ENCODE measurements at places on chromosomes 2 and 18.
A peak's percentile ranks its signal among the peaks of the same experiment; 100 is the strongest.

DNA sequence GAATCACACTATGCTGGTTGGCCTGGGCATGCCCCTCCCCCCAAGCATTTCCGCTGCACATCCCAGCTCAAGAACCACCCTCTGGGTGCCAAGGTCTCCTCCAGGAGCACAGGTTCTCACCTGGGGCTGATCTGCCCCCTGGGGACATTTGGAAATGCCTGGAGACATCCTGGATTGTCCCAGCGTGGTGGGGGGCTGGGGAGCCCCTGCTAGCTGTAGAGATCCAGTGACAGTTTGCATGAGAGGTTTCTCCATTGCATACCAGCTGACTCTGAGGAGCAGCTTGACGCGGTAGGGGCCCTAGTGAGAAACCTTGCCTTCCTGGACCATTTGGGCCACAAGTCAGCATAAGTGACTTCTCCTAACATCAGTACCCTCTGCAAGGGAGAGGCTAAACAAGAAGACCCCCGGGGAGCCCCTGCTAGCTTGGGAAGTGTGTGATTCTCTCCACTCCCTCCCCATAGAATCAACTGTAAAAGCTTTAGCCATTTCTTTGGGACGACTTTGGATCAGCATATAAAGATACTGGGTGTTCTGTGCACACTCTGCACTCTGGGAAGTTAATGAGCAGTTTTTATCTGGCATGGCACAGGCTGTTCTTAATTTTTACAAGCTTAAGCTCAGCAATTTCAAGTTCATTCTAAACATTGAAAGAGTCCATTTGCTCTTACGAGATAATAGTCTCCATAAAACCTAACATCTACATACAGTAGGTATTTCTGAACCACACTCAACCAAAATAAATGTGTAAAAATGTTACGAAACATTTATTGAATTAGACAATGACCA lies 94.1 kb downstream of the GBX2 start:
- no peak for DNase-seq

- no peak for DNase-seq
Measured at GRCh38 chr2:112150447-112150846, 12.3 kb downstream of the FBLN7 start.

DNA sequence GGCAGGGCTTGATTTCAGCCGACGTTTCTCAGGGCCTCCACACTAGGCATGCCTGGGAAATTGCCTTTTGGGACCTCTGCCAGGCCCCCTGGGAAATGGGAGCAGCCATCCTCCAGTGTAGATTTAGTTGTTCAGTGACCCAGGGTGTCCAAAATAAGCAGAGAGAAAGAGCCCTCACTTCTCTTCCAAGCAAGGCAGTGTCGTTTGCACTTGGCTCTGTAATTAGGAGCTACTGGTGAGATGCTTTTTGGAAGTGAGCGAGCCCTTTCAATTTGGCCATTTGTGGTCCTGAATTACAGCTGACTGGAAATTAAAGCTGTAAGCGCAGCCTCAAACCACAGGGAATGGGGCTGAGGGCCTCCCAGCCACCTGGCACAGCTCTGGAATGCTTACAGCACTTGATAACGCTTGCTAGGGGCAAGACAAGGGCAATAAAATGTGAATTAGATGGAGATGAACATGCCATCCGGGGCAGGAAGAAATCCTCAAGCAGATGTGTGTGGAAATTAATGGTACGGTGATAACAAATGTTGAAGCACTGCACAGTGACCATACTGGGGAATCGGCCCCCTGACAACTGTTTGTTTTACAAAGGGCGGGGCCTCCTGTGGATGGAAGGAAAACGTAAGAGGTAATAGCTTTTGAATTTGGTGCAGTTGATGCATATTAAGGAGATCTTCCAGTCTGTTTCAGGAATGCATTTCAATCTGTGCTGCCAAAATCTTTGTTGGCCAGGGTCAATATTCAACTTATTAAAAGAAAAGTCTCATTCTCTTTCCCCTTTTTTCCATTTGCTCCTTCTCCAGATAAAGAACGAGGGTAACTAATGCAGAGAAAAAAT lies 173.1 kb downstream of the UXS1 start:
- no peak for DNase-seq

DNA sequence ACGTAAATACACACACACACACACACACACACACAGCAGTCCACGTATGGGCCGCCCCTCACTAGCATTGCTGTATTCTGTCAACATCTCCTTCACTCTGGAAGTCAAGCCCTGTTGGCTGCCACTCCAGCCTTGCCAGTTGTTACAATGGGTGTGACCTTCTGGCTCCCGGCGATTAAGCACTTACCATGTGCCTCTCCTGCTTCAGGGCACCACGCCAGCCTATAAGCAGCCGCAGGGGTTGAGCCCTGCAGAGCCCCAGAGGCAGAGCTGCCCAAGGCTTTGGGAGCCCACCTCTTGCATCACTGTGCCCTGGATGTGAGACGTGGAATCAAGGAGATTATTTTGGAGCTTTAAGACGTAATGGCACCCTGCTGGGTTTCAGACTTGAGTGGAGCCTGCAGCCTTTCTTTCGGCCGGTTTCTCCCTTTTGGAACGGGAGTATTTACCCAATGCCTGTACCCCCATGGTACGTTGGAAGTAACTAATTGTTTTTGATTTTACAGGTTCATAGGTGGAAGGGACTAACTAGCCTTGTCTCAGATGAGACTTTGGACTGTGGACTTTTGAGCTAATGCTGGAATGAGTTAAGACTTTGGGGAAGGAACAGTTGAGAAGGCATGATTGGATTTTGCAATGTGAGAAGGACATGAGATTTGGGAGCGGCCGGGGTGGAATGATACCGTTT lies 54.5 kb upstream of the ROCK2 start:
- DNase-seq, result no peak

- DNase-seq, result no peak
Measured at GRCh38 chr18:43592269-43592668, 315.0 kb upstream of the SYT4 start.

DNA sequence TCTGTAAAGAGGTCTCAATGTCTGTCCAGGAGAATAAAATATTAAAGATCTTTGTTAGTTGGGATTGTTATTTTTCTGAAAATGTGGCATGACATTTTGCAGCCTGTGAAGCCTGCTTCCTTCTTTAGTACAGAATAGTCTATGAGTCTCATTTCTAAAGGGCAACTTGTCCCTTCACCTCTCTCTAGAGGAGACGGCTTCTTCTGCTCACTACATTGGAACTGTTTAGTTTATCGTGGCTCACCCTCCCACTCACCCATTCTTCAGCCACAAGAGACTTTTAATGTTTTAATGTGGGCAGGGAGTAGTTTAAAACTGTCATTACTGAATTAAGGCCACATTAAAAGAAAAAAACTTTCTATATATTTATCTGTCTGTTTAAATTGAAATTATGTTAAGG lies 161.0 kb downstream of the BARD1 start:
- DNase-seq, result no peak

- DNase-seq, result no peak
Measured at GRCh38 chr2:152505495-152505906, 170.5 kb downstream of the FMNL2 start.

GRCh38 chr18:10085416-10085815 lies 171.6 kb downstream of the VAPA start:
- DNase-seq, result no peak

DNA sequence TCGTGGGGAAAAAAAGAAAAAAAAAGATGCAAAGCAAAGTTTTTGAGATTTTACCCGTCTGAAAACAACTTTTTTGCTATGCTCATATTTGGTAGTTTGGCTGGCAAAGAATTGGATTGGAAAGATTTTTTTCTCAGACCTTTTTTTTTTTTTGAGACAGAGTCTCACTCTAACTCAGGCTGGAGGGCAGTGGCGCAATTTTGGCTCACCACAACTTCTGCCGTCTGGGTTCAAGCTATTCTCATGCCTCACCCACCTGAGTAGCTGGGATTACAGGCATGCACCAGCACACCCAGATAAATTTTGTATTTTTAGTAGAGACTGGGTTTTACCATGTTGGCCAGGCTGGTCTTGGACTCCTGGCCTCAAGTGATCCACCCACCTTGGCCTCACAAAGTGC lies 56.3 kb upstream of the TANC1 start:
- DNase-seq, result no peak

DNA sequence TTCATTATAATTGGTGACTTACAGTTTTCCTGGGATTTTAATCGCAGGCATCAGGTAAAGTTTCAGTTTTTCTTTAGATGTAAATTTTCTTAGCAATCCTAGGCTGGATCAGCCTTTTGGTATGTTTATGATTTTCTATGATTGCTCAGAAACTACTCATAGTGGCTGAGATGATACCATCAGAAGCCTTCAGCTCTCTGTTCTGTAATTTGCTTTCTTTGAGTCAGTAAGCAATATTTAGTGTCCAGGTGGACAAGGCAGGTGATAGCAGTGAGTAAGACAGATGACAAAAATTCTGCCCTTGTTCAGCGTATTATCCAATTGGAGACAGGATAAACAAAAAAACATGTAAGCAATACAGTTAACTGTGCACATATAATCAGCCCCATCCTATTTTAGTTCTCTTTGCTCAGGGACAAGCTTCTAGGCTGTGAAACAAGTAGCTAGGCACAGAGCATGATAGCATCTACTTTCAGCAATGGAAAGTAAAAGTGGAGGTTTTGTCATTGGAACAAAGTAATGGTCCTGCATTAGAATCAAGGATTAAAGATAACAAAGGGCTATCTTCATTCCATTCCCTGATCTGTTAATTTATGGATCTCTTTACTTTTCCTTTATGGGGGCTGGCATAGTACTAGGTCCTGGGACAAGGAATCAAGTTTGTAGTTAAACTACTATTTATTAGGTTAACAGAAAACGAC lies 100.8 kb downstream of the EPC2 start:
- no peak for DNase-seq

DNA sequence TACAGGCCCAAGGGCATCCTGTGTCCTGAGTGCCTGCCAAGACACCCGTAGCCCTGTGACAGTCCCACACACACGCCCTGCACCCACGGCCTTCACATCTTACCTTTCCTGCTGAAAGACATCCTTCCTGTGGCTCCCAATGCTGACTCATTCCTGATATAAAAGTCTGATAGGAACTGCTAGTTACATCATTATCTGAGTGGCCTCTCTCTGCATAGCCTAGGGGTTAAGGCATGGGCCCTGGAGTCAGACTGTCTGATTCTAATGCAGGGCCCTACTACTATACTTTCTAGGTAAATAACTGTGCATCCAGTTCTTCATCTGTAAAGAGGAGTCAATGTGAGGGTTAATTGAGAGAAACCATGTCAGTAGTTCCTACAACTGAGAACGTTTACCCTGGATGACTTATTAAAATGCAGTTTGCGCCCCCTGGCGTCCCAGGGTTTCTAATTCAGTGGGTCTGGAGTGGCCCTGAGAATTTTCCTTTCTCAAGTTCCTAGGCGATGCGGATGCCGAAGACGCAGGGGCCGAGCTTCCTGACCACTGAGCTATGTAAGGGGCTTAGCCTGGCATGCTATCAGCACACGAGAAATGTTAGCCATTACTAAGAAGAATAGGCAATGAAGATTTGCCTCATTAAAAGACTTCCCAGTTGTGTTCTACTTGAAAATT lies 6.0 kb upstream of the GPR45 start:
- peak; percentile 61 for DNase-seq

- DNase-seq, result no peak
Measured at GRCh38 chr18:76963936-76964335, 141.6 kb downstream of the ZNF236 start.

DNA sequence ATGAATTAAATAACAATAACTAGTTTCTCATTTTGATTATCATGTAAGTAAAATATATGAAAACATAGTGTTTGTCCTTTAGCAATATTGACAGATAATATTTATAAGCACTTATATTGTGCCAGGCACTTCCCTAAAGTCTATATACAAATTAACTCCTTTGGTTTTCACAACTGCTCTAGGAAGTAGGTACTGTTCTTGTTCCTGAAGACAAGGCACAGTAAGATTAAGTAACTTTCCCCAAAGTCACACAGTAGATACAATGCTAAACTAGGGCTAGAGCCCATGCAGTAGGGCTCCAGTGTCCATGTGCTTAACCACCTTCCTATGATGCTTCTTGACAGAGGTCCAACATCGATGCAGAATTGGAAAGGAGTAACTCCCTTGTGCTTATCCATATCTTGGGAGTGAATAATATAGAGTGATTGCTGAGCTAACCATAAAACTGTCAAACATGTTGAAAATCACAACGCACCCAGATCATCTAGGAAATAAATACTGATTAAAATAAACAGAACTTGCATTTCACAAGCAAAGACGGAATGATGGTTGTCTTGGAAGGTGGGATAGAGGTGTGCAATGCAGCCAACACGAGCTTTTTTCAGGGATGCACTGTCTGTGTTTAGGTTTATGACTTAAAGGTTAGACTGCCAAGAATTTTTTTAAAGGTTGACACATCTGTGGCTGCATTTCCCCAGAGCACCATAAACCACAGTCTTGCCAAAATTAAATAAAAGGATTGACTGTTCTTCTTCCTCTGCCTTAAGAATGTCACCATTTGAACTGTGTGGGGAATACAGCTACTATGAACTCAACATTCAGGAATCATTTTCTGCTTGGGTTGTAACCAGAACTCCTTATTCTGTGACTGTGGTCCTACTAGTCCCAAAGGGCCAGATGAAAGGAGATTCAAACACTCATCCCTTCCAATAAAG lies 80.8 kb downstream of the ANKRD44 start:
- DNase-seq, result no peak

- peak; percentile 48 for DNase-seq
Measured at GRCh38 chr2:198127627-198128026, 323.2 kb downstream of the PLCL1 start.
